Keratinocyte (primary cell): ENCODE measurements at places on chromosomes 6 and 20. TPM values are rescaled to one million over a fixed set of nuclear protein-coding genes. Genes with fewer than 3 reads are reported as not detected.

DNA sequence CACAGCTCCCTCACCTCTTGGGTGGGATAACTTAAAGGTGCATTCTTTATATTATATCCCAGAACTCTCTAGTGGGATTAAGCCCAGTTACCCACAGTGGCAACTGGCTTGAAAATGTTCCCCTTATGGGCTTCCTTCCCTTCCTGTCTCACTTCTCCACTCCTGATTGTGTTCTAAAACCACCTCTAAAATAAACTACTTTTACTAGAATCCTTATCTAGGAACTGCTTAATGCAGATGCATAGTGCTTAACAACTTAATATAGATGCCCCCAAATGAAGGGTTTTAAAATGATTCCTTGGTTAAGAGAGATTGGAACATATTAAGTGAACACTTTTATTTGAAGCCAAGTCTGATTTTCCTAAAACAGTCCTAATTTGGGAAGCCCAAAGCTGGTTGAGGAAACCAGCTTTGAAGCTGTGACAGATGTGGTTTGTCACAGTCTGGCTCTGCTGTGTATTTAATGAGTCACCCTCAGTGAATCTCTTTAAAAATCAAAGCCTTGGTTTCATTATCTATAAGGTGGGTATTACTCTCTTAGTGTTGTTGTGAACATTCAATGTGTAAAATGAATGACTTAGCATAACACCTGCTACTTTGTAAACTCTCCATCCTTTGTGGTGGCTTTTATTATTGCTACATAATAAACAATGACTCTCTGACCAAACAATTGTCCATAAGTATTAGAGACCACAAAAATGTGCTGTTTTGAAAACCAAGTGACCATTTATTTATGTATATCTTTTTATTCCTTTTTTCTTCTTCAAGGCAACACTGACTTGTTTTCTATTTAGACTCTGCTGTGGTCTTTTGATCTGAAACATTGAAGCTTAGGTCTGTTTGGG, 24.4 kb downstream of the PLCB1 start:
- no peak for DNase-seq

The TDRD6 gene
- polyA plus RNA-seq = 0.01 to 0.25 TPM (median 0.23 TPM) in 3 replicates

The TXLNB gene
- 0.01 to 0.04 TPM (median 0.03 TPM) in 3 replicates for polyA plus RNA-seq

The C6orf58 gene
- 0.06 to 0.10 TPM in 2 of 3 replicates, not detected in the other for polyA plus RNA-seq

The SIRPD gene
- polyA plus RNA-seq = not detected in 3 replicates
